ENCODE measurements at places on chromosomes 3 and 15.

GRCh38 chr3:113277414-113277813, 66.1 kb downstream of the BOC start:
- no peak for DNase-seq

- DNase-seq = no peak
These were observed 751.5 kb upstream of the LMCD1 start for GRCh38 chr3:7749931-7750695.

DNA sequence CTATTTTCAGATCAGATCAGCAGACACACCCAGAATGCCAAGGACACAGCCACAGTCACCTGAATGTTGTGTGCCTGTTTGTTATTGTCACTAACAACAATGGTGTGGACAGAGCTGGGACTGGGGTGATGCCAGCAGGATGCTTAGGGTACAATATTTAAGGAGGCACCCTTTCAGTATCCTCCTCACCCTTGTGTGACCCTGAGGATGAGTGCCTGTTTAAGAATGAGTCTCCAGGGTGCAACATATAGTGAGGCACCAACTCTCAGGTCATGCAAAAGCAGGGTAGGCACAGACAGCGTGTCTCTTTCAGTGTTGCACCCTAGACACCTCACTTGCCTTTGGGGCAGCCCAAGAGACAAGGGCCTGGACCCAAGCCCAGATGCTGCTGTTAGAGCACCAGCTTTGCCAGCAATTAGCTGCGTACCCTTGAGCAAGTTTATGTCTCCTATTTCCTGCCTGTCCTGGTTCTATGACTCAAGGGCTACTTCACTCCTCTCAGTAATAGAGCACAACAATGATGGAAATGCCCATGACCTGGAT, 122.6 kb downstream of the AQP9 start:
- no peak for DNase-seq

GRCh38 chr3:55770077-55770476, 283.0 kb upstream of the WNT5A start:
- no peak for DNase-seq

GRCh38 chr3:61601831-61602230, 40.5 kb downstream of the PTPRG start:
- no peak for DNase-seq

DNA sequence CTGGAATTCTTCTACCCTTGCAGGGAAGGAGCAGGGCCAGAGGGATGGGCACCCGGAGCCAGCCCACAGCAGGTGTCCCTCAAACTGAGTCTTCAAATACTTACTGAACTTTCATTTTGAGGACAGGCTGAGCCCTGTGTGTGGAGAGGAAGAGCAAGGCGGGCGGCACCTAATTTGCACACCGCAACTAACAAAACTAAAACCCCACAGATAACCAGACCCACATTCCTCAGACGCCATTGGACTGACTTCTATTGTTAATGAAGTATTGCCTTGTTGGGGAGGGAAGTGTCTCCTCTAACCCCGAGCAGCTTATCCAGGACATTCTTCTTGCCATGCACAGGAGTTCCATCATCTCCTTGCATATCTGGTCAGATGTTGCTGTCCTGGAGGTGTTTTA, 105.2 kb upstream of the NR2E3 start:
- DNase-seq = peak; percentile 75

GRCh38 chr15:67641453-67641852, 99.0 kb downstream of the MAP2K5 start:
- no peak for DNase-seq

DNA sequence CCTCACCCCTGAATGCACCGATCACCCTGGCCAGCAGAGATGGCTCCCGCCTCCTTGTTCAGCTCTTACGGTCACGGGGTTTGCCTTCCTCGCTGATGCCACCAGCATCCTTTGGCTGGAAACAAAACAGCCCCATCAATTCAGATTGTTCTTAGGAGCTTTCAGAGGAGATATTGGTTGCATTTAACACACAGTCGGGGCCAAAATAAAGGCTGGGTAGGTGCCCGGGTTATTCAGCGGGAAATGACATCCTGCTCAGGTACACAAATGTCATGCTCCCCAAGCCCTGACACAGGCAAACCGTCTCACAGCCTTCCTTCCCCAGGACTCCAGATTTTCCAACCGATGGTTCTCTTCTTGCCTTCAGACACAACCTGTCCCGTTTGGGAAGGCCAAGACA, 62.4 kb upstream of the MEF2A start:
- no peak for DNase-seq

DNA sequence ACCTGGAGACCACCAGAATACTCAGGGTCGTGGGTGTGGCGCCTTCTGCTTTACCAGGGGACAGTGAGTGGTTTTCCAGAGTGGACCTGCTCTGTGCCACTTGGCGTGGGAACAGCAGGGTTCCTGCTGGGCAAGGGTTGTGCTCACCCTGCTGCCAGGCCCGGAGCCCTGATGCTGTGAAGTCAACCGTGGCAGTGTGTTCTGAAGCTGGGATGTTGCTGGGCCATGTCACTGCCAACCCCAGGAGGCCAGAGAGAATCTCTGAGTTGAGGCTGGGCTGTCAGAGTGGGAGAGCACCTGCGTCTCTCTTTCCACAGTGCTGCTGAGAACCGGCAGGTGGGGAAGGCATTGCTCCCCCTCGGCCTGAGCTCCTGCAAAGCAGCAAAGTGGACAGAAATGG, 48.7 kb downstream of the FBLN2 start:
- DNase-seq = no peak

- peak; percentile 14 for DNase-seq
These were observed 290.5 kb upstream of the VEPH1 start for GRCh38 chr3:157793745-157794144.

DNA sequence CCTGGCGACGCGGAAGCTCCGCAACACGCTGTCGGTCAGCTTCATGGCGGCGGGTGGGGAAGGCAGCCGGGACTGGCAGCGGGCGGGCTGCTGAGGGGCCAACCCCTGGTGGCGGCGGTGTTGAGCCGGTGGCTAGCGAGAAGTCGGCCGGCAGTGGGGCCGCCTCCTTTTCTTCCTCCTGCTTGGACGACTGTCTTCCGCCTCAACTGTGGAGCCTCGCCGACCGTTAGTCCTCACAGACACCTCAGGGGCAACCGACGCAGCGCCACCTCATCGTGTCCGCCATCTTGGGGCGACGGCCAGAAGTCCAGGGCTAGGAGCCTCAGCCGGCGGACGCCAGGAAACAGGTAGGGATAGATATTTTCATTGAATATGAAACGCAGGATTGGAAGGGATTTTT, 875.1 kb downstream of the NSUN3 start:
- DNase-seq = no peak

- peak; percentile 6 for DNase-seq
These were observed 89.5 kb downstream of the ZMAT3 start for GRCh38 chr3:178982137-178982536.

DNA sequence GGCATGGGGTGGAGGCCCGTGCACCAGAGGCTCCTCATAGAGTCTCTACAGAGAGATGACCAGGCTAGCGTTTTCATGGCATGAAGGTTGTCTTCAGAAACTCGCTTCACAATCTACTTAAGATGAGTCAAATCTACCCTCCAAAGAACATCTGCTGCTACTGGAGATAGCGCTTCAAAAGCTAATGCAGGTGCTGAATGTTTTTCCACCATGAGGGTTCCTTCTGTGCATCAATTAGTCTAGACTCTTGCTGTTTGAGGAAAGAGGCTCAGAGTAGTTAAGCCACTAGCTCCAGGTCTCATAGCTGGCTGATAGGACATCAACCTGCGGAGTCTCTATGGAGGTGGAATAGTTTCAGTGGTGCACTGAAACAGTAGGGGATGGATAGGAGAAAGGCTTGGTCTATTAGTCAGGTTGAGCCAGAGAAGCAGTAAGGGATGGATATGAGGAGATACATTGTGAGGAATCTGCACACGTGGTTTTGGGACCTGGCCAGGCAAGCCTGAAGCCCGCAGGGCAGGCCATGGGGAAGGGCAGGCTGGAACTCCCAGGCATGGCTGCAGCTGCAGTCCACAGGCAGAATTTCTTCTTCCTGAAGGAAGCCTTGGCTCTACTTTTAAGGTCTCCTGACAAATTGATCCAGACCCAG, 117.5 kb downstream of the APBA2 start:
- DNase-seq = peak; percentile 19

- no peak for DNase-seq
These were observed 183.8 kb upstream of the THBS1 start for GRCh38 chr15:39396979-39397615.

DNA sequence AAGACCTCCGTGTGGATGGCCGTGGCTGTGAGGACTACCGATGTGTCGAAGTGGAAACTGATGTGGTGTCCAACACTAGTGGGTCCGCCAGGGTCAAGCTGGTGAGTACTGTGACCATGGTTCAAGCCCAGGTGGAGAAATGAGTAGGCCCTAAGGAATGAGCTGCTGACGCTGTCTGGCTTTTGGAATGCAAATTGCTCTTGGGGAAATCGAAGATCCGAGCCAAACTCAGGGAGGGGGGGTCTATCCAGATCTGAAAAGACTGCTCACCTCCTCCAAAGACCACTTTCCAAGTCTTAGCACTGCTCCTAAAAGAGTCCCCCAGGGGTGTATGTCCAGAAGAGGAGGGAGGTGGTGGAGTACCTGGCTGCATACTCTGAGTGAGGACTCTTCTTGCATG, 13.1 kb downstream of the EXOSC7 start:
- no peak for DNase-seq

DNA sequence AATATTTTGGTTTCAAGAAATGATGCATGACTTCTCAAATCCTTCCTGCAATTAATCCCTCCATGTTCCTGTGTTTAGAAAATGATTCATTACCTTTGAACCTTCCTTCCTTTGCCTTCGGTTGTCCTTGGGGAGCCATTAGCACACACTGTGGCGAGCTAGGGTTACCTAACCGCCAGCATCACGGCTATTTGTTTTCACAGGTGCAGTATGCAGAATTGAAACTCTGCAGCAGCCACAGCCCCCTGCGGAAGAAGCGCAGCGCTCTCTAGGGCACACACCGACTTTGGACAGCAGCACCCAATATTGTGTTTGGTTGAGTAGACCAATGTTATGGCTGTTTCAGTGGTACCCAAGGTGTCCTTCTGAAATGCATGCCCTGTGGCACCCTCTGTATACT, 247.4 kb downstream of the MCTP2 start:
- no peak for DNase-seq

GRCh38 chr3:67704322-67704721, 49.9 kb upstream of the SUCLG2 start:
- DNase-seq = no peak

- DNase-seq = peak; percentile 14
These were observed 575.5 kb upstream of the KCNMB2 start for GRCh38 chr3:177960722-177961121.

GRCh38 chr15:60573936-60574335, 95.0 kb upstream of the ICE2 start:
- no peak for DNase-seq

- peak; percentile 49 for DNase-seq
These were observed 277.6 kb downstream of the LPP start for GRCh38 chr3:188431553-188431952.

GRCh38 chr15:57118013-57118799, 199.8 kb downstream of the TCF12 start:
- DNase-seq = peak; percentile 50

DNA sequence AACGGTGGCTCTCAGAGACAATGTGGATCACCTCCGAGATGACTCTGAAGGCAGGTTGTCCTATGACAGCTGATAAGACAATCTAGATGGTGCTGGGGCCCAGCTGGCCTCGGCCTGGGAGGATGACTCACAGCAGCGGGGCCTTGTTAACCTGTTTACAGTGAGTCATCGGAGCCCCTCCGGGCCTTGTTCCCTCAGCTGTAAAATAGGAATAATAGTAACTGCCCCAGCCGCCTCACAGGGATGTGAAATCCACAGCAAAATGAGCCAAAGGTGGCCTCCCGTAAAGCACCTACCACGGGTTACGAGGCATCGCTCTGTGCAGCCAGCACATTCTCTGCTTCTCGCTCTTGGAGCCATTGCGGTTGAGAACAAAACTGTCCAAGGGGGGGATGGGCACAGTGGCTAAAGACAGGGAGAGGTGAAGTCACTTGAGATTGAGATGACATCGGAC, 88.6 kb upstream of the RASGRF1 start:
- no peak for DNase-seq

GRCh38 chr3:86930181-86930580, 60.8 kb downstream of the VGLL3 start:
- peak; percentile 66 for DNase-seq

- DNase-seq = no peak
These were observed 145.5 kb downstream of the SMAD6 start for GRCh38 chr15:66847565-66847991.

GRCh38 chr3:185049710-185050109, 103.2 kb downstream of the C3orf70 start:
- no peak for DNase-seq

DNA sequence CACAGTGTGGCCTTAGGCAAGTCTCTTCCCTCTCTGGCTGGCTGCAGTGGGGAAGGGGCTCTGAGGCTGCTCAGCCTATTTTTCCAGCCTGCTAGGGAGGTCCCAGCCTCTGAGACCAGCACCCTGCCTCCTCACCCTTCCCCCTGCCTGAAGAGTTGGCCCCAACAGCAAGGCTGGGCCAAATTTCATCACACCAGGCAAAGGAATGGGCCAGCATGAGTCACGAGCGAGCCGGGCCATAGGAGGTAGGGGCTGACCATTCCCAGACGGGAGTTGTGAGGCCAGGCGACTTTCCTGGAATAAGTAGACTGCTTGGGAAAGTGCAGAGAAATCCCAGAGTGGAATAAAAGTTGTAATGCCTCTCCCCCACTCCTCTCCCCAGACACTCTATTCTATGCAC, 5.7 kb upstream of the FBLN2 start:
- peak; percentile 98 for DNase-seq

DNA sequence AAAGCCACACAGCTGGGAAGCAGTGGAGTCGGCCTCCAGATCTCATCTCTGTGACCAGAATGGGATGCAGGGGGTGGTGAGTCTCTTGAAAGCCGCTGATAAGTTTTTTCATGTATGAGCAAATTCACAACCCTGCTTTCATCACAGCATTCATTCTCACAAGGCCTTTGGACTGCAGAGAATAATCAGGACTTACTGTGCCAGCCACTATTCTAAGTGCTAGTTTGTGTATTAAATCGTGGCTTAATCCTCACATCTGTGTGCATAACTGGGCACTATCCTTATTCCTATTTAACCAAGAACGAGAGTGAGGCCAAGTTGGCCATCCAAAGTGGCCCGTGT, 64.2 kb upstream of the POLG start:
- DNase-seq = no peak

All from fibroblast of skin of scalp (primary cell).